Activated CD4-positive, alpha-beta memory T cell treated with anti-CD3 and anti-CD28 coated beads, Interleukin-2, amount 10 ng/mL, durations not matched to agents 7 days and 5 days (primary cell): ENCODE measurements at places on chromosomes 5 and 9.

DNA sequence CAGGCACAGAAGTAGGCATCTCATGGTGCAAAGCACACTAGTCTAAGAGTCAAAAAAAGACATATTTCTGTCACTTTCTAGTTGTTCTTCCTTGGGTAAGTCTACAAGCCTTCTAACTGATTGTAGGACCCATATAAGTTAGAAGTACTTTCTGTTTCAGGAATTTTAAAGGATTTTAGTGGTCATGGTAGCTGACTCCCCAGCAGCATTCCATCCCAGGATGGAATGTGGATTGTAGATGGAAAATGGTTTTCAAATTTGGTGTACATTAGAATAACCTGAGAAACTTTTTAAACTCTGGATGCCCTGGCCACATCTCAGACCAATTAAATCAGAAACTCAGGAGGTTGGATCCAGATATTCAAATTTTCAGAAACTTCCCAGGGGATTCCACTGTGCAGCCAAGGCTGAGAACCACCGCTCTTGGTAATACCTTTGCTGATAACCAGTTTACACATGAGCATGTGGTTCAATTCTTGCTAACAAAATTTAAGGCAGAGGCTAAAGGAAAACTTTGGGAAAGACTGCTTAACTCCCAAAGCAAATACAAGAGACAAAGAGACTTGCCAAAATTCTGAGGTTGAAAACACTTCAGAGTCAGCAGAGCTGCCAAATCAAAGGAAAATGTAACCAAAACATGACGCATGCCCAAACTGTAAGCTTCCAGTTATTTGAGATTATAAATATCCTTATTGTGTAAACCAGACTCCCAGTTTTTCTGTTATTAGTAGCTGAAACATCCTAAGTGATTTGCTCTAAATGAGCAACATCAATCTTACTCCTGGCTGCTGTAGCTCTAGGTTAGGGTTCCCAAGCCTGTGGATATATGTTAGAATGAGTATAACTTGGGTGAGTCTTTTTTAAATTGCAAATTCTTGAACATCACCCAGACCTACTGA is 145.4 kb upstream of the MTAP start:
- no peak for DNase-seq

DNA sequence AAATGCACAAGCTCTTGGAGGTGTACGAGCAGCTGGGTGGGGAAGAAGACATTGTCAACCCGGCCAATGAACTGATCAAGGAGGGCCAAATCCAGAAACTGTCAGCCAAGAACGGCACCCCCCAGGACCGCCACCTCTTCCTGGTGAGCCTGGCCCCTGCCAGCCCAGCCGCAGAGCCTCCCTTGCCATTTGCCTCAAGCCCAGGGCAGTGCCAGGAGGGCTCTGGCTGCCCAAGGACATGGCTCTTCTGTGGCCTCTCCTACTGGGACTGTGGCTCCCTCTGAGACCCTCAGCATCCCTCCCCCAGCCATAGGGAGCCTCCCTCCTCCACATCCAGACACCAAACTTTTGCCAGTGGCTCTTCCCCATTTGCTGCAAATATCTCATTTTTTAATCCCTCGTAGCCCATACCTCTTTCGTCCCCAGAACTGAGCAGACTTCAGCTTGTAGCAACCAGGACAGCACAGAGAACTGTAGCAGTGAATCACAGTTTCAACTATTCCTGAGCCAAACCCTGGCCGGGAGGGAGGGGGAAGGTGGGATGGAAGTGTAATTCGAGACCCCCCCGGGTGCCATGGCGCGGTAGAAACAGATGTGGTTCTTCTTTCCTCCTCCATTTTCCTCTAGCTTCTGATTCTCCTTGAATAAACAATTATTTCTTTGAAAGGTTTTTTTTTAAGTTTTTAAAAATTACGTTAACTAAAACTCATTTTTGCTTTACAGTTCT is 44.5 kb upstream of the SUSD3 start:
- peak; percentile 4 for DNase-seq

GRCh38 chr5:118768607-118769175 is 219.7 kb downstream of the DTWD2 start:
- DNase-seq, result no peak

GRCh38 chr5:169910393-169910792 is 69.9 kb downstream of the INSYN2B start:
- DNase-seq, result no peak

DNA sequence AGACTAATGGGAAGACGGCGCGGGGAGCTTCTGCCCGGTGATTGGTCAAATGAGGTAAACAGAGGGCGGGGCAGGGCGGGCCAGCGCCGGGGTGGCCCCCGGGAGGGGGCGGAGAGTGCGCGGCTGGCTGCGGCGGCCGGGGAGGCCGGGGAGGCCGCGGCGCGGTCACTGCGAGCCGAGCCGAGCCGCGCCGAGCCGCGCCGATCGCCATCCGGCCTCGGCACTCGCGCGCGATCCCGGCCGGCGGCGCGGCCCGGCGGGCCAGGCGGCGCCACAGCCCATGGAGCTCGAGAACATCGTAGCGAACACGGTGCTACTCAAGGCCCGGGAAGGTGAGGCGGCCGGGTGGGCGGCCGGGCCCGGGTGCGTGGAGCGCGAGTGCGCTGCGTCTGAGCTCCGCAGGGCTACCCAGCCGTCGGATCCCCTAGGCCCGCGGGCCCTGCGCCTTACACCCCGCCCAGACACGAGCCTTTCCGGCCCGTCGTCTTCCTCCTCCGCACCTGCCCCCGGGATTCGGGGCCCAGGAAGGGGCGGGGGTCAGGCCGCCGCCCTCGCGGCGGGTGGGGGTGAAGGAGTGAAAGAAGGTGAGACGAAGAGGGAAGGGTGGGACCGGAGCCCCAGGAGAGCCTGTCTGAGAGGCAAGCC is at the start of gene GRK6:
TSS of gene GRK6 (plus strand) at position 111 of the 645 bp plus-strand sequence. CDS start at position 281, 170 bp downstream.
- peak; percentile 80 for DNase-seq

GRCh38 chr9:130471411-130472183 is 26.8 kb downstream of the ASS1 start:
- no peak for DNase-seq

GRCh38 chr5:82164977-82165713 is 113.0 kb downstream of the RPS23 start:
- no peak for DNase-seq

GRCh38 chr9:35538361-35539234 is 48.7 kb downstream of the RUSC2 start:
- no peak for DNase-seq

DNA sequence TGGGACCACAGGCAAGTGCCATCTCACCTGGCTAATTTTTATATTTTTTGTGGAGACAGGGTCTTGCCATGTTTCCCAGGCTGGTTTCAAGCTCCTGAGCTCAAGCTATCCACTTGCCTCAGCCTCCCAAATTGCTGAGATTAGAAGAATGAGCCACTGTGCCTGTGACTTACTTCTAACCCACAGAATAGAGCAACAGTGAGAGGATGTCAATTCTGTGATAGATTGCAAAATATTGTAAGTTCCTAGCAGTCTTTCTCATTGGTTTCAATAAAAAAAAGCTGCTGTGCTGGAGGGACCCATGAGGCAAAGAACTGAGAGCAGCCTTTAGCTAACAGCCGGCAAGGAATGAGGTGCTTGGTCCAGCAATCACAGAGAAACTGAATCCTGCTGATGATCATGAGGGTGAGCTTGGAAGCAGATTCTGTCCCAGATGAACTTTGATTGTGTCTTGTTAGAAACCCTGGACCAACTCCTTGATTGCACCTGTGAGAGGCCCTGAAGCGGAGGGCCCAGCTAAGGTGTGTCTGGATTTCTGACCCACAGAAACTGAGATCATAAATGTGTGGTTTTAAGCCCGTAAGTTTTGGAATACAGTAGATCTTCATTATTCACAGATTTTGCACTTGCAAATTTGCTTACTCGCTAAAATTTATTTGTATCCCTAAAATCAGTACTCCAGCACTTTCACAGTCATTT is 149.7 kb downstream of the GCNT1 start:
- DNase-seq, result no peak

- no peak for DNase-seq
Measured at GRCh38 chr5:78653681-78654366, 5.3 kb upstream of the LHFPL2 start.

- no peak for DNase-seq
Measured at GRCh38 chr9:115182264-115182663, 64.3 kb upstream of the TNC start.

DNA sequence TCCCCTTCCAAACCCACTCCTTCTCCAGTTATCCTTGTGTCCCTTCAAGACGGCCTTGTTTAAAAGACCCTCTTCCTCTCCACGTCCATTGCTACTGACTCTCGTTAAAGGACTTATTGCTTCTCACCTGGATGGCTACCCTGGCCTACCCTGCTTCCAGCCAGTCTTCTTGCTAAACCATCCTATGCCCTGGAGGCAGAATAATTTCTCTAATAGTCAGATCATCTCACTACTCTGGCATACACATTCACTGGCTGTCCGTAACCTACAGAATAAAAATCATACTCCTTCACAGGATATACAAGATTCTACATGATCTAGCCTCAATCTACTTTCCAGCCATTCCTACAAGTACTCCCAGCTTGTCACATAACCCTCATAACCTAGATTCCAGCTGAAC is 92.6 kb downstream of the TRPM6 start:
- no peak for DNase-seq

DNA sequence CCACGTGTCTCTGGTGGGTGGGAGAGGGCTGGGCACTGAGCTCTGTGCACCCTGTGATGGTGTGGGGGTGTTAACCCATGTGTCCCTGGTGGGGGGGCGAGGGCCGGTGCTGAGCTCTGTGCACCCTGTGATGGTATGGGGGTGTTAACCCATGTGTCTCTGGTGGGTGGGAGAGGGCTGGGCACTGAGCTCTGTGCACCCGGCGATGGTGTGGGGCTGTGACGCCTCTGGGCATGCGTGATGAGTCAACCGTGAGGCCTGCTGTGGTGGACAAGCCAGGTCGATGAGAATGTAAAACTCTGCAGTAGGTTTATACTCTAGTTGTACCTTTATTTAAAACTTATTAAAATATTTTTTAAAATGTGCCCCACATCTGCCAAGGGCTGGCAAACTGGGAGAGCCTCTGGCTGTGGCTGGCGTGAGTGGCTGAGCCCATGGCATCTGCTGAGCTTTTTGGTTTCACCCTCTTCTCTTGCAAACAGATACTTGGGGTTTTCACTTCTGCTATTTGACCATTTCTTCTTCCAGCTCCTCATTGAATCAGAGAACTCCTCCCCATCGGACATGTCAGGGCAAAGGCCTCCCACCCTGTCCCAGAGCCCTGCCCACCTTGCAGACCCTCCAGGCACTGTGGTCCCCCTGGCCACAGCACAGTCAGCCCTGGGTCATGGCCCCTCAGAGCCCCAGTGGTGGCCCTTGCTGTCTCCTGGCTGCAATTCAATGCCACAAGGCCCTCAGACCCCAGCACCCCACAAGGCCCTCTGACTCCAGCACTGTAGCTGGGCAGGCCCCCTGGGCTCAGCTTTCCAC is 18.5 kb upstream of the EXOC3 start:
- DNase-seq, result no peak

- peak; percentile 37 for DNase-seq
Measured at GRCh38 chr9:121557581-121558447, 58.2 kb upstream of the GGTA1 start.

GRCh38 chr5:141872496-141873356 is 5.5 kb downstream of the PCDH1 start:
- no peak for DNase-seq

DNA sequence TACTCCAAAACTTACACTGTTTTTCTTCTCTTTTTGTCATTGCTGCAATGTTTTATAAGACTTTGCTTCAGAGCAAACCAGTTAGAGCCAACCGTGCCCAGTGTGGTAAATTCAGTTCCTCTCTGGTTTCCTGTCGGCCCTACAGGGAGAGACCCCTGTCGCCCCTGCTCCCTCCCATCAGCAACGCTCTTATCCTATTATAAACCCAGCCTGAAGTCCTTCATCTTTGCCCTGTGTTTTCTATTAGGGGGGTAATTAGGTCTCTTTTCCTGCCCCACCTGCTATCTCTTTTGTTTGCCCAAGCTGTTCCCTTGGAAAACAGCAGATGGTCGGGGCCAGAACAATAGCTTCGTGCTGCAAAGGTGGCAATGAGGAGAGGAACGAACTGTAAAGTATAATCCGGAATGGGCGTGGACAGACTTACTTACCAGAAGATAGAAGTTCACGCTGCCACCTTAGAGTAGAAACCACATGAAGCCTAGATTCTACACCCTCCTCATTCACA is 21.4 kb upstream of the OTULINL start:
- DNase-seq, result no peak

DNA sequence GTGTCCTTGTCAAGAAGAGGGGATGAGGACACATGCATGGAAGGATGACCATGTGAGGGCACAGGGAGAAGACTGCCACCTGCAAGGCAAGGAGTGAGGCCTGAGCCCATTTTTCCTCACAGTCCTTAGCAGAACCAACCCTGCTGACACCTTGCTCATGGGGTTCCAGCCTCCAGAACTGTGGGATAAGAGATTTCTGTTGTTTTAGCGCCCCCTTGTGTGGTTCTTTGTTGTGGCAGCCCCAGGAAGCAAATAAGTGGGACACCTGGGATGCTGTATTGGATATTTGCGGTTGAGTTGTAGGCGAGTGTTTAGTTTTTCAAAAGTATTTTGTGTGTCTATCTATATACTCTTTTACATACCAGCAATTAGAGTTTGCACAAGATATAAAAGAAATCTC is 206.4 kb downstream of the NXNL2 start:
- peak; percentile 18 for DNase-seq

DNA sequence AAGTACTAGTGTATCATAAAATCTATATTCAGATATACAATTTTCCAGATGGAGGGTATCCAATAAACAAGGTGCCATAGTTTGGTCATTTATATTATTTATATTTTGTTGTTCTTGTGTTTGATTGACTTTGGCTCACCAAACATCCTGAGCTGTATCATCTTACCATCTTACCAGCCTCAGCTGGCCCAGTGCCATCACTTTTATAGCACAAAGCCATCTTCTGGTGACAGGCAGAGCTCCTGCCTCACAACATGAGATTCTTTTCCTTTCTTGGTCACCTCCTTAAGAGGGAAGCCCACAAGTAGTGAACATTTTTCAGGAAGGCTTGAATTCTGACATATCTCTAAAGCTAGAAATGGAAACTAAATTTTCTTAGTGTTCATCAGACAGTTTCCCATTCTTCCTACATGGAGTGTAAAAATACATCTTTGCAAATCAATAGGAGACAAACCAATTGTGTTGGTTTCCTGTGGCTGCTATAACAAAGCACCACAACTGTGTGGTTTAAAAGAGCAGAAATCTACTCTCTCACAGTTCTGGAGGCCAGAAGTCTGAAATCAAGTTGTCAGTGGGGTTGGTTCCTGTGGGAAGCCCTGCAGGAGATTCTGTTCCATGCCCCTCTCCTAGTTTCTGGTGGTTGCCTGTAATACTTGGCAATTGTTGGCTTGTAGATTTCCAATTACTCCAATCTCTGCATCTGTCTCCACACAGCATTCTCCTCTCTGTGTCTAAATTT is 341.8 kb downstream of the MAN2A1 start:
- no peak for DNase-seq

DNA sequence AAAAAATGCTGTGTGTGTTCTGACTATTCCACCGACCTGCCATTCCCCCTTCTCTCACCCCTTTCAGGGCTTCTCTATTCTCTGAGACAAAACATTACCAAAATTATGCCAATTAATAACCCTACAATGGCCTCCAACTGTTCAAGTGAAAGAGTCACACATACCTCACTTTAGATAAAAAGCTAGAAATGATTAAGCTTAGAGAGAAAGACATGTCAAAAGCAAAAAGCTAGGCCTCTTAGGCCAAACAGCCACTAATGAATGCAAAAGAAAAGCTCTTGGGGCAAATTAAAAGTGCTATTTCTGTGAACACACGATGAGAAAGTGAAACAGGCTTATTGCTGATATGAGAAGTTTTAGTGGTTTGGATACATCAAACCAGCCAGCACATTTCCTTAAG is 279.6 kb upstream of the GRAMD2B start:
- no peak for DNase-seq

- DNase-seq, result no peak
Measured at GRCh38 chr9:114785866-114786650, 19.8 kb downstream of the TNFSF15 start.

- no peak for DNase-seq
Measured at GRCh38 chr5:107557051-107557658, 113.6 kb downstream of the EFNA5 start.
